ENCODE measurements at places on chromosomes 2 and 18. TPM values are rescaled to one million over a fixed set of nuclear protein-coding genes. Genes with fewer than 3 reads are reported as not detected.
A peak's percentile ranks its signal among the peaks of the same experiment; 100 is the strongest.

Gene STARD6
- total RNA-seq: not detected

Gene SKA1
- not detected for total RNA-seq

Gene ATIC
- 74.5 TPM for total RNA-seq

Gene MTHFD2
- 33.7 TPM for total RNA-seq

Gene SERPINB13
- total RNA-seq: not detected

Gene BOK
- total RNA-seq: 20.6 TPM

- no peak for DNase-seq
Measured at GRCh38 chr2:144006139-144006538, 513.8 kb downstream of the ZEB2 start.

DNA sequence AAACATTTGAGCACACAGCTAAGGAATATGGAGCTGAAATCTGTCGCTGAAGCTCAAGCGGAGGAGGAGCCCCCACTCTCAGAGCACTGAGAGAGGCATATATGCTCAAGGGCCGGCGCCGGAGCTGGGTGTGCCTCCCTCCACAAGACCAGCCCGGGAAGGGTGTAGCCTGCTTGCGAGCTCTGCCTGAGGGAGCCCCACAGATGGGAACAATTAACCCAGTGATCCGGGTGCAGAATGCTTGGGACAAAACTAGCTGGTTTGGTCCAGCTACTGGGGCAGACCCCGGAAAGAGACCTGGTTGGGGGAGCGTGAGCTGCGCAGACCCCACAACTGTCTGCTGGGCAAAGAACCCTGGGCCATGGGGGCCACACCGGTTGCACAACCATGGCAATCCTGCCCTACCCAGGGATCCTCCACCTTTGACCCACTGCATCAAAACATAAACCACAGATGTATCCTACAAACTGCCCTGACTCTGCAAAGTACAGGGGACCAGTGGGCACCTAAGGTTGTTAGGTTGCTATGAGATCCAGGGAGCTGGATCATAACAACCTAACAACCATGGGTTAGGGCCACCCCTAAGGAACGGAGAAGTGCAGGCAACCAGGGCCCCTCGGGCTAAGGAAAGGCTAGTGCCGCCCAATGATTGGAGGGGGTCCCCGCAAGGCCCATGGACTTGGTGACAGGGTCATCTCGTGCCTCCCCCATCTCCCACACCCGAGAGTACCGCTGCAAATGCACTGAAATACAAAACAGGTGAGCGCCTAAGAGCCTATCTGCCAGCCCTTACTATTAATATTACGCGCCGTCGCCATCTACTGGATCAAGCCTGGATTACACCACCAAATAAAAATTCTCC, 53.4 kb upstream of the SCN1A start:
- DNase-seq: peak; percentile 10

- no peak for DNase-seq
Measured at GRCh38 chr2:5701266-5701665, 9.1 kb downstream of the SOX11 start.

DNA sequence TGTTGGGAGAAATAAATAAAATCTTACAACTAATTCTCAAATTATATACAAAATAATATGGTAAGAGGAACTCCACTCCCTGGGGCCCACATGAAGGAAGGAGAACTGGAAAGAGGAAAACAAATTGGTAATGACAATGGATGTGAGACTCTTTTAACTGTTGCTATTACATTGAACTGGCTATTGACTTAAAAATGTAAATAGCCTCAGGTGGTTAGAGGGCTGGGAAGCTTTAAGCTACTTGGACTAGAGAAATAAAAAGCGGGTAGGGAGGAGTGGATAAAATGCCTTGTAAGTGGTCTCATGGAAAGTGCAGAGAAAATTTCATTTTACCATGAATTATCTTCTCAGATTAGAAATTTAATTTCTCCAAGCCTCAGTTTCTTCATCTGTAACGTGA, 64.1 kb downstream of the KCNJ3 start:
- no peak for DNase-seq

- DNase-seq: peak; percentile 79
Measured at GRCh38 chr2:230068016-230068650, 591 bp downstream of the SLC16A14 start.

DNA sequence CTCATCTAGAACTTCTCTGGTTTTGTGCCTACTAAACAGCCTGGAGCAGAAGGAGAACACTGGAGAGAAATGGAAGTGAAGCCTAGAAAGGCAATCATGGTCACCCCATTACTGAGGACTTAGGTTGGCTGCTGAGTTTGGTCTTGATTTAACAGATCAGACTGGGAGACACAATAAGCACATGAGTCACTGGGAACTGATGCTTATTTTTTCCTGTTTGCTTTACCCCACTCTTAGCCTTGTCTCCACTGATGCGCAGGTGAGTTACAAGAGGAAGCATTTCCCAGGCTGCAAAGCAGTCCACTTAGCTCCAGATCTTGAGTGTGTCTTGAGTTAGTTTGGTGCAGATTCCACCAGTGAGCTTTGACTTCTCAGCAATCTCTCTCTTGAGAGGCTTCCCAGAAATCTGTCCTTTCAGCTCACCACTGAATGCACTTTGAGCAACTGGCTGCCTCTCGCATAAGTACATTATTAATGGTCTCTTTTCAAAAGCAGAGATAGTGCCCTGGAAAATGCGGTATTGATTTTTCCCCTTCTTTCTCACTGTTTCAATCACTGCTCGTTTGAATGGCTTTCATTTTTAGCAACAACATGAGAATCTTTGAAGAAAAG, 390.2 kb upstream of the SETBP1 start:
- no peak for DNase-seq

All from ovary (tissue), 10 donors.